Amniotic stem cell (primary cell): ENCODE measurements at places on chromosomes 2 and 18.

- DNase-seq, result no peak
Observed at GRCh38 chr2:181998891-181999654, 13.4 kb downstream of the PPP1R1C start.

GRCh38 chr18:686339-687111 is 25.9 kb downstream of the ENOSF1 start:
- DNase-seq, result no peak

GRCh38 chr18:13558790-13559189 is 167.6 kb downstream of the FAM210A start:
- DNase-seq, result no peak

- DNase-seq, result no peak
Observed at GRCh38 chr18:3878401-3878800, 428.4 kb downstream of the TGIF1 start.

DNA sequence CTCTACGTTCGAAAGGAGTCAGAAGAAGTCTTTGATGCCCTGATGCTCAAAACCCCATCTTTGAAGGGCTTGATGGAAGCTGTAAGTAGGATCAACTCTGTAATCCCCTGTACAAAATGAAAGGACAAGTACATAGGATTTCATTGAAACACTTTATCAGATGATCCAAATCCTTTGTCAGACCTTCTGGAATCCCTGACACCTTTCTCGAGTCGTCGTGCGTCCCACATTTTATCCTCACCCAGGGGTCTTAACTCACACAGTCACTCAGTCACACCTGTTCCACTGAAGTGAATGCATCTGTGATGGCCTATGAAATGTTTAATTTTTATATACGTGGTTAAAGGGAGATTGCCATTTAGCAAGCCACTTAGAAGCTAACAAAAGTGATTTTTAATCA is 44.8 kb downstream of the GRHL1 start:
- no peak for DNase-seq

DNA sequence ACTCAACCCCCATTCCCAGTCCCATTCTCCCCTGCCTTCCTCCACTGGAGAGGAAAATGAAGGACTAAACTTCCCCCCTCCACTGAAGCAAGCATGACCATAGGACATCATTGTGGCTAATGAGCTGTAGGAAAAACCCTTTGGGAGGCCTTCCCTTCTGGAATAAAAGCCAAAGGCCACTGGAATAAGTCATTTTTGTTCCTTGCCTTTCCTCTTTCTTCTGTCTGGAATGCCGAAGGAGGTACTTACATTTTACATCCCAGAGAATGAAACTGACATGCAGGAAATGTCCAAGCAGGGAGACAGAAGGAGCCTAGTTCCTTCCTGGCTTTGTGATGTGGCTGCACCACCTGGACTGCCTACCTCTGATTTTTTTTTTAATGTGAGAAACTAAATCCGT is 9.1 kb upstream of the PTPRM start:
- no peak for DNase-seq

GRCh38 chr18:63747006-63747405 is 28.2 kb upstream of the SERPINB7 start:
- DNase-seq, result no peak

GRCh38 chr2:28997237-28997846 is 16.2 kb downstream of the TOGARAM2 start:
- DNase-seq, result no peak

DNA sequence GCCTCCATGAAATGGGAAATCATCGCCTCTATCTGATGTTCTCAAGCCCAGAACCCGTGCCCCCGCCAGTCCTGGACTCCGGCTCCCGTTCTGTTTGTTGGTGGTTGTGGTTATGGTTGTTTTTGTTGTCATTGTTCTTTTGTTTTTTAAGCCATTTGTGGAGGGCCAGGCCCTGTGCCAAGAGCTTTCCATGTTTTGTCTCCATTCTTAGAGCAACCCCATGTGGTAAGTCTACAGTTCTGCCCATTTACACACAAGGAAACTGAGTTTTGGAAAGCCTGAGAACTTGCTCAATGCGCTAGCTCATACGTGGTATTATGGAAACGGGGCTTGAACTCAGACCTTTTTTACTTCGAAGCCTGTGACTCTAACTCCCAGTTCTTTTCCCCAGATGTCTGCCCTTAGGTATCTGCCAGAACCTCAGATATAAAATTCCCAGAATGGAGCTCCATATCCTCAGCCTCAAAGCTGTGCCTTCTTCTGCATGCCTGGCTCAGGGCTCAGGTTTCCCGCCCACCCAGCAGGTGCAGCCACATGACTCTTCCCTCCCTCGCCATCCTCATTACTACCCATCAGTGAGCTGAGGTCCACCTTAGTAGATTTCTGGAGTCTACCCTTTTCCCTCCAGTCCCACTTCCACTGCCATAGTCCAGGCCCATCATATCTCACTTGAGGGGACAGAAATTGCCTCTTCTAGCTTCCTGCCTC is 194.1 kb downstream of the KLHL29 start:
- DNase-seq, result no peak

- no peak for DNase-seq
Observed at GRCh38 chr2:146108993-146109392, 1589.1 kb upstream of the ZEB2 start.

DNA sequence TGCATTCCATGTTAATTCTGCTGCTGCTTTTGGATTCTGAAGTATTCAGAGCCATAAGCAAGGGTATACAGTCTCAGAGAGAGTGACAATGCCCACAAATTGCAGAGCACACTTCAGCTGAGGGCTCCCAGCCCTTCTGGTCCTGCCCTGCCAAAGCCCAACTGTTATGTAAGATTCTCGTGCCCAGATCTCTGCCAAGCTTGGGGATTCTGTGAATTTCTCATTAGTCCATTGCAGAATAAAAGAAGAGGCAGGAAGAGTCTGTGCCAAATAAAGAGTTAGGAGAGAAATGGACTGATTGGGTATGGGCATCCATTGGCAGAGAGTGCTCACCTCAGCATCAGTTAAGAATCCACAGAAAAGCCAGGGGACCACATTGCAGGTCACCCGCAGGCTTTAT is 112.0 kb upstream of the PNPT1 start:
- DNase-seq, result no peak

GRCh38 chr2:135791418-135792190 is 45.4 kb downstream of the LCT start:
- DNase-seq, result no peak

DNA sequence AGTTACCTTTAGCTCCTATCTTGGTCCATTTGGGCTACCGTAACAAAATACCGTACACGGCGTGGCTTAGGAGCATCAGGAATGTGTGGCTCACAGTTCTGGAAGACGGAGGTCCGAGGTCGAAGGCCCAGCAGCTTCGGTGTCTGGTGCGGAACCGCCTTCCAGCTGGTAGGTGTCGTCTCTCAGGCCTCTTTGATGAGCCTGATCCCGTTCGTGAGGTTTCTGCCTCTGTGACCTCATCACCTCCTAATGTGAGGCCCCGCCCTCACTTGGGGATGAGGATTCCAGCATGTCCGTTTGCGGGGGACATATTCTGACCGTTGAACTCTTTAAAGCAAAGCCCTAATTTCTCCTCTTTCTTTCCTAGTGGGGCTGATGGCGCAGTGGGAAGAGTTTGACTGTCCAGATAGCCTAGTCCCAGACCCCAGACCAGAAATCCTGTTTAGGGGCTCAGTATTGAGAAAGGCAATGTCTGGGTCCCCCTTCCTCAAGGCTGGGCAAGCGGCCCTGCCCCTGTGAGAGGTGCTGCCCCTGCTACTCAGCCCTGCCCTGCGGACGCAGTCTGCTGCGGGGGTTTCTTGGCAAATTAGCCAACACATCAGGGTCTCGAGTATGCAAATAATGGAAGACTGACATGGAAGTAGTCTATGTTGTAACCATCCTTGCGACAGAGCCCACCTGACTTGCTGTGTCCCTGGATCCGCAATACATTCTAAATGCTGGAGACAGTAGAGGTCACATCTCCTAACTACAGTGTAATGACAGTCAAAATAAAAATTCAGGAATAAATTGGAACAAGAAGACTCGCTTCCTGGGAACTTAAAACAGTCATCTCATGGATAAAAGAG is 128.0 kb downstream of the ASB1 start:
- DNase-seq, result no peak

DNA sequence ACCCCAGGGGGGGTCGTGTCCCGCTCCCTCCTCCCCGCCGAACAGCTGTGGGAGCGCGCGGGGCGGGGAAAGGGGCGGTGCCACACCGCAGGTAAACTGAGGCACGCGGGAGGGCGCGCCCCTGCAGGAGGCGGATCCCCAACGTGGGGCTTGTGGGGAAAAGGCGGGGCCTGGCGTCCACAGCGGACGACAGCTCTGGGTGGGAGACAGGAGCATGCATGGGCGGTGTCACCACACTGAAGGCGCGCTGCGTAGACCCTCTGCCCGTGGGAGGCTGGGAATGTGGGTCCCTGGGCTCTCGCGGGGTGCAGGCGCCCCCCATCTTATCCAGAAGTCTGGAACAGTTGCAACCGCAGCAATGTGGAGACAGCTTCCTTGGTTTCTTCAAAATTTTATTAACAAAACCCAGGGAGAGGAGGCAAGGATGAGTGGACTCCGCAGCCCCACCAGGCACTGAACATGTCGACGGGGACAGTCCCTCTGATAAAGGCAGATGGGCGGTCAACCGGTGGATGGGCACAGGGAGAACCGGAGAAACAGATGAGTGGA is 723 bp upstream of the MBD1 start:
- no peak for DNase-seq

DNA sequence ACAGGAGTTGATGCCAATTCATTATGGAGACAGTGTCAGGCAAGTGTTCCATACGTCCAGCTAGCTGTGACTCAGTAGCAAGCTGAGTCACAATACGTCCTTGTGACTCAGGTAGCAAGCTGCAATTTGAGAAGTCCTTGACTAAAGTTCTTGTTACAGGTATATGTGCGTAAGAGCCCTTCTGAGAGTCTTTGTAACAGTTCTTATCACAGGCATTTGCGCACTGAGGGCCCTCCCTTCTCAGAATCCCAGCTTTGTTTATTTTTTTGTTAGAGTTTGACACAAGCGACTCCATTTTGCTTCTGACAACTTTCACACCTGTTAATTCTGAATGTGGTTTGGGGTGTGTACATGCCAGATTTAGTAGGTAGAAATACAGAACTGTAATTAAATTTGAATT is 20.1 kb upstream of the ACMSD start:
- DNase-seq, result no peak

DNA sequence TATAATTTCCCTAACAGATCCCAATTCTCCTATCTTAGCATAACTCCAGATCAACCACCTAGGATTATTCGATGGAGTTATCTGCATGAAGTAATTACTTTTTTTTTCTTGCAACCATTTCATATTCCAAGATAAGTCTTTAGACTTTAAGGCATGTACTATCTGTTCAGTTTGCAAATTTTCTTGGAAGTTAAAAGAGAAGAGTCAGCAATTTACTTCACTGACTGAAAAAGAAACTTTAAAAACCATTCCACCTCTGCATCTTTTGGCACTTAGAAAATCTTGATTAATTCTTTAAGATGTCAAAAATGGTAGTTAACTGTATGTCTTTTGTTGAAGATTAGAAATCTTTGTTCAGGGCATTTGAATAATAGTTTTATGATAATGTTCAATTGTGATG is 830.5 kb upstream of the KLHL29 start:
- DNase-seq, result no peak

GRCh38 chr18:3728704-3729437 is 278.9 kb downstream of the TGIF1 start:
- no peak for DNase-seq

DNA sequence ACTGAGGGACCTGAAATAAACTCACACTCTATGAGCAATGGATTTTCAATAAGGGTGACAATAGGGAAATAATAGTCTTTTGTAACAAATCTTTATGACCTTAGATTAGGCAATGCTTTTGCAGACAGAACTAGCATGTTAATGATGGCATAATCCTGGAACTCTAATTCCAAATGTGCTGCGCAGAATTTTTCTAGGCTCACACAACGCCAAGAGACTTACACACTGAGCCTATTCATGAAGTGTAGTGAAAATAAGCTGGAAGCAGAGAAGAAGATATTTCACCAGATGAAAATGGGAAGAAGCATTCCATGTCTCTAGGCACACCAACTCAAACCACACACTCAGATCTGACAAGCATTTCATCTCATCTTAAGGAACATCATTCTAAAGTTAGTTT is 178.5 kb downstream of the L3MBTL4 start:
- DNase-seq, result no peak

GRCh38 chr2:235658351-235659174 is 164.7 kb downstream of the AGAP1 start:
- no peak for DNase-seq
